ENCODE measurements at places on chromosomes 5 and 9.

DNA sequence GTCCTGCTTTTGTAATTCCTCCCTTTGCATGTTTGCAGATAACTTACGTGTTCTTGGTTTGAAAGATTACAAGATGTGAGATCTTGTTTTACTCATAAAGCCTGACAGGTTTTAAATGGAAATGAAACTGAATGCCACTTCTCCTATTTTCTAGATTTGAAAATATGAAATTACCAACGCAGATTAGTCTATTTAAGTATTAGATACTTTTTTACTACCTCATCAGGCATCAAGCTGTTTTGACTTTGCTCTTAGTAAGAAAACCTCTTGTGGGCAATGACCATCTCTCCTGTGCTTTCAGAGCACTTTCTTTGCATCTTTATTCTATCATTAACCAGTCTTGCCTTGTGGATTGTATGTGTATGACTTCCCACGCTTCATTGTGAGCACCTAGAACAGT lies 3.5 kb downstream of the DMXL1 start:
- DNase-seq = no peak

DNA sequence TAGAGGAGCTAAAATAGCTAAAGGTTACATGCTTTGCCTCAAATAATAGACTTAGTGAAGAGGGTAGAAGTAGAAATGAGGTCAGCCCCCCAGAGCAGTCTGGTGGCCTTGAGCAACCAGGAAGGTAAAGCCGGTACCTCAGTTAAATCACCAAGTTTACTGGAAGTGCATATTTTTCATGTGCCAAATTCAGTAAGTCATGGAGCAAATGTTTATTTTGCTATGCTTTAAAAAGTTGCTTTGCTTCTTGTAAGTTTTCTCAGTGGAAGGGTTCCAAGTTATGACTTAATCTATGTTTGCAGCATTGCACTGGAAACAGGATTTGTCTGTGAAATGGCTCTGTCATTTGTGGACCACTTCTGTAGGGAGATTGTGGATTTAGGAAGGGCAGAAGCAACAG lies 256.7 kb downstream of the ARRDC3 start:
- DNase-seq = no peak

- DNase-seq = no peak
Observed at GRCh38 chr5:94745786-94746730, 127.6 kb downstream of the SLF1 start.

DNA sequence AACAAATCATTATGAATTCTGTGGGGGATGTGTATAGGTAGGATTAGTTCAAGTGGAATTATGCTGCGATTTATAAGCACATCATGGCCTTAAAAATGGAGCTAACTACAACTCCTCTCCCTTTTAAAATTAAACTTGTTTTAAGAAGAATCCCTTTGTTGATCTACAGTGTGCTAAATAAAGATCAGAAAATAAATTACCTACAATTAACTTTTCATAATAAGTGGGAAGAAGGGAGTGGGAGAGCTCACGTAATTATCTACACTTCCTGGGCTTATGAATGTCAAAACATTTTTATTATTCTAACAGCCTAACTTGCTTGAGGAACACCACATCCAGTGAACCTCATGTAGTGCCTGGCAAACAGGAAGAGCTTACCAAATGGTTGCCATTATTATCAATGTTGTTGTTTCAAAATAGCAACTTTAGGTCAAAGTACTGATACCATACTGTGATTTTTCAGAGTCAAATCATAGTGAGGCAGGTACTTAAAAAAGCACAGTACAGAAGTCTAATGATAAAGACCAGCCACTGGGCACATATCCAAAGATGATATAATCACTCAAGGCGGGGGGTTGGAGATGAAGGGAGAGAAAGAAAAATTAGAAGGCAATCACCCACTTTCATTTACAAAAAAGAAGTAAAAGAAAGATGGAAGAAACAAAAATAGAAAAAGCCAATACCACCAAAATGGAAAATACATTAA lies 174.0 kb downstream of the RAPGEF6 start:
- DNase-seq = no peak

DNA sequence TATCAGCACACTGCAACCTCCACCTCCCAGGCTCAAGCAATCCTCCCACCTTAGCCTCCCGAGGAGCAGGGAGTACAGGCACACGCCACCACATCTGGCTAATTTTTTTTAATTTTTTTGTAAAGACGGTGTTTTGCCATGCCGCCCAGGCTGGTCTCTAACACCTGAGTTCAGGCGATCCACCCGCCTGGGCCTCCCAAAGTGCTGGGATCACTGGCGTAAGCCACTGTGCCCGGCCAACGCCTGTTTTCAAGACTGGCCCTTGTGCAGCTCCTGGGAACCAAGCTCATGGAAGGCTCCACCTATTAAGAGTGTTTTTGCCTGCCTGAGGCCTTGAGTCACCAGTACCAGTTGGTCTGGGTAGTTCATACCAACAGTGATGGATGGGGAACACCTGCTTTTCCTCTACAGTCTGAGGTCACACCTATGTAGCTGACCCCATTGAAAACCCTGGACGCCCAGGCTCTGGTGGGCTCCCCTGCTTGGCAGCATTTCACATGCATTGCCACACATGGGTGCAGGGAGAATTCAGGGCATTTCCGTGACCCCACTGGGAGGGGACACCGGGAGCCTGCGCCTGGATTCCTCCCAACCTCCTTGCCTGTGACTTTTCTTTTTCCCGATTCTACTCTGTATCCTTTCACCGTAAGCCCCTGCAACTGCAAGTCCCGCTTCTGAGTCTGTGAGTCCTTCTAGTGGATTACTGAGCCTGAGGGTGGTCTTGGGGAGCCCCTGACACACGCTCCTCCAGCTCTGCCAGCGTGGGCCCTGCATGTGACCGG lies 63.5 kb downstream of the ZNF354C start:
- no peak for DNase-seq

GRCh38 chr5:13809921-13810320 lies 134.6 kb downstream of the DNAH5 start:
- DNase-seq = no peak

DNA sequence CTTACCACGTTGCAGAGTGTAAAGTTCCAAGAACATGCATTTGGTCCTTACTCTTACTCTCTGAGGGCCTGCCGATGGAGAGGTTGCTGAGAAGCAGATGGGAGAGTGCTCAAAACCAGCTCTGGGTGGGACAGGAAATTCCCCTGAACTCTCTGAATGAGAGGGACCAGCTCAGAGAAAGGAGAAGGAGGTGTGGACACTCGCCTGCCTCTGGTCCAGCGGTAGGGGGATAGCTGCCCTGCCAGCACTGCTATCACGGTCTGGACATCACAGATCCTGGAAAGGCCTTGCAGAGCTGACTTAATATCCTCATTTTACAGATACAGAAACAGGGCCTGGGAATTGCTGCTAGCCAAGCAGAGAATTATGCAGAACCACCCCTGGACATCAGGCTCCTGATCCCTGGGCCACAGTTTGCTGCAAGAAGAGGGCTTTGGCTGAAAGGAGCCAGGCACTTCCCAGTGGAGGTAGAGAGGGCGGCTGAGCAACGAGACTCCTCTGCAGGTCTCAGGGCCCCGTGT lies 4.9 kb downstream of the TRAF1 start:
- DNase-seq = peak; percentile 52

- no peak for DNase-seq
Observed at GRCh38 chr5:68587171-68587570, 371.6 kb downstream of the PIK3R1 start.

DNA sequence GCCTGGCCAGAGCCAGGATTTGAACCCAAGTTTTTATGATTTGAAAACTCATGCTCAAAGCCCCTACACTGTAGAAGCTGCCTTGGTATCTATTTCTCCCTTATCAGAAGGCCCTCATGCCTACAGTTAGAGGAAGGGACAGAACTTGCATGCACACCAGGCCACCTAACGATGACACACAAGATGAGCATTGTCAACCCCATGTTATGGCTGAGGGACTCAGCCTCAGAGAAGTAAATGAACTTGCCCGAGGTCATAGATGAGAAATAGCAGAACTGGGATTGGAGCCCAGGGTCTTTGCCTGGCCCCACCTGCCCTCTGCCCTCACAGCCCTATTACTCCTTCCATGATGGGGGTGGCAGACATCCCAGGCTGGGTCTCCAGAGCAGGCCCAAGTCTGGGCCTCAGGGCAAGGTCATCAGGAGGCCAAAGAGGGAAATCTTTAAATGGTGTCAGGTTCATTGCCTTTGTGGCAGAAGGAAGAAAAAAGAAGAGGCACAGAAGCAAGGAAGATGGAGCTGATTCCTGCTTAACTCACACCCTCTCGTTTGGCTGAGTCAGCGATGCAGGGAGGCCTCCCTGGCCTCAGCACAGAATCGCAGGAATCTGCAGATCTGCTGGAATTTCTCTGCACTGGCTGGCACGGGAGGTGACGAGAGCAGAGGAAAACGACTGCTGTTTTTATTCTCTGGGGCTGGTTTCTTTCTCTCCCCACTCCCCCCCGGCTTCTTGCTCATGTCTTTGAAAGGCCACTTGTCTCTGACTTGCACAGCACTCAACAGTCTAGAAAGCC lies 20.6 kb upstream of the CRB2 start:
- DNase-seq = no peak

DNA sequence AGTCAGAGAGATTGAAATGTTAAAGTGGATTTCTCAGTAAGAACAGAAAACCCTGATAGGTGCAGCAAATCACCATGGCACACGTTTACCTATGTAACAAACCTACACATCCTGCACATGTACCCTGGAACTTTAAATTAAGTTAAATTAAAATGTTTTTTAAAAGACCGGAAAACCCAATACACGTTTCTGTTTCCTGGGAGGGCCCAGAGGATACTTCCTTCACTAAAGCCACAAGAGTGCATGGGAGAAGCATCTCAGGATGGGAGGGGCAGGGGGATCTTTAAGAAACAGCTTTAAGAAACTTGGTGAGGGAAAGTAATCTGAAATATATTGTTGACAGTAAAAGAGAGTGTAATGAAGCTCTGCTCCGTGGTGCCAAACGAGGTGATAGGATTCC lies 164.7 kb upstream of the PTGER4 start:
- peak; percentile 54 for DNase-seq

DNA sequence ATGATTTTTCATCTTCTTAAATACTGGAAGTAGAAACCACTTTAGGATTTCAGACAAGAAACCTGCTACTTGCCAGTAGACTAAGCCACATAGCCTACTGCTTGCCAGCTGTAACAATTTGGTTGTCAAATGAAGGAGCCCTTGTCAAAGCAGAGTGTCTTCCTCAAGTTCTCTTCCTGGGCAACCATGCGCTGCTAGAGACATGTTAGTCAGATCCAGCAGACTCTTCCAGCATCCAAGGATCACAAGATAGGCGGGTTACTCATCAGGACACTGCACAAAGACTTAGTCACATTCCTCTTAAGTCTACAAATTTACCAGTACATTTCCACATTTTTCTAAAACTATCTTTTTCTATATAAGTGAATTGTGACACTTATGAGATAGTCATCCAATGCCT lies 24.4 kb downstream of the SKIC3 start:
- no peak for DNase-seq

DNA sequence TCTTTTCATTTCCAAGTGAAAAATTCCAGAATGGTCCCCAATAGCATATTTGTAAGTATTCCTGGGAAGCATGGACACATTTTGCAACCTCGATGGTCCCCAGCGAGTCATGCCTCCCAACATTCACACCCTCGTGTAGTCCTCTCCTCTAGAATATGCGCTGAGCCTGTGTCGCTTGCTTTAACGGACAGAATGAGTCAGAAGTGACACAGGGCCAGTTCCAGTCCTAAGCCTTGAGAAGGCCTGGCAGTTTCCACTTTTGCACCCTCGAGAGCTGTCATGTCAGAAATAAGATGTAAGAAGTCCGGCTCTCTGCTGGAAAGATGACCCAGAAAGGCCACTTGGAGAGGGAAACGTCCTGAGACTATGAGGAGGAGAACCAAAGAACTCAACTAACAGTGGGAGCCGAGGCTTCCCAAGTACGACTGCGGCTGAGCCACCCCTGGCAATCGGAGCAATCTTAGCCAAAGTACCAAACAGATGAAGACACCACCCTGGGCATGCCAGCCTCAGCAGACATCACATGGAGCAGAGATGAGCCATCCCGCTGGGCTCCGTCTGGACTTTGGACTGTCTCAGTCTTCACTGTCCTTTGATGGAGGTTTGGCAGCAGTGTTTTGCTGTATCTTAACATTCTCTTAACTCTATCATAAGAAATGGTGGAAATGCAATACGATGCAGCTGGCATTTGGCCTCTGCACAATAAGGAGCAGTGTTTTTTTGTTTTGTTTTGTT lies 42.6 kb upstream of the GFPT2 start:
- no peak for DNase-seq

GRCh38 chr9:127180457-127181314 lies 58.3 kb upstream of the ANGPTL2 start:
- DNase-seq = peak; percentile 7

GRCh38 chr5:133116601-133117000 lies 64.8 kb downstream of the HSPA4 start:
- no peak for DNase-seq

- no peak for DNase-seq
Observed at GRCh38 chr5:66358741-66359140, 214.6 kb downstream of the SREK1 start.

- no peak for DNase-seq
Observed at GRCh38 chr5:76532973-76533372, 90.2 kb downstream of the F2RL2 start.

- no peak for DNase-seq
Observed at GRCh38 chr5:158155067-158155466, 296.1 kb upstream of the CLINT1 start.

- no peak for DNase-seq
Observed at GRCh38 chr5:180334176-180334575, 19.0 kb downstream of the GFPT2 start.

DNA sequence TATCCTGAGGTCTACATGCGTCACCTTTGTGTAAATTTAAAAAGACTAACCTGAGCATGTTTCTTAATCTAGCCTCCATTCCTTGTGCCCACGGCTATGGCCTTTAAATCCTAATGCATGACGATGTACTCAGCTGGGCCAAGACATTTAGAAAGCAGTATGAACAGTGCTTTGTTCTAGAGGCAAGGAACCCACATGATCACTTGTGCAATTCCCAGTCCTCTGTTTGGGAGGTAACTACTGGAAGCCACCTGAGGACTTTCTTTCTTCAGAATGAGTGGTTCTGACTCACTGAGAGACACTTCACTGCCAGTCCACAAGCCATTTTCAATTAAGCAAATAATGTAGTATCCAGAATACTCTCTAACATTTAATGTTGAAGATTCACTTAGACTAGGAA lies 181.3 kb downstream of the RAB3C start:
- DNase-seq = no peak

GRCh38 chr9:101923451-101923850 lies 185.0 kb upstream of the GRIN3A start:
- no peak for DNase-seq

GRCh38 chr5:150505041-150505511 lies 2.9 kb upstream of the NDST1 start:
- no peak for DNase-seq

DNA sequence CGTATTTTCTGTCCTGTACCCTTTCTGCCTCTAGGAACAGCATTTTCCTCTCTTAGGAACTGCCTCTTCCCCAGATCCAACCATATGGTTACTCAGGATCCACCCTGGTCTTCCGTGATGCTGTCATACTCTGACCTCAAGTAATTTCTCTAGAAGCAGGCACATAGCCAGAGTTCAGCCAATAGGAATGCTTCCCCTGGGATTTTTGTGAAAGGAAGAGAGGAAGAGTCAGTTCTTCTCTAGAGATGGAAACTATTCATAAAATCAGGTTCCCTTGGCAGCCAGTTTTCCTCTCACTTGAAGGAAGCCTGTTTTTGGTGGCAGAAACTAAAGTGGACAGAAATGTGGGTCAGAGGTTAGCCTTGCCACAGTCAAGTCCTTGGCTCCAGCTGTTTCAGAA lies 400.1 kb upstream of the PCSK5 start:
- DNase-seq = no peak

All from CD4-positive, alpha-beta T cell treated with Interleukin-4 for 1 hour (primary cell).